Posterior vena cava (tissue), 2 donors: ENCODE measurements at places on chromosomes 1 and 21. TPM values are rescaled to one million over a fixed set of nuclear protein-coding genes. Genes with fewer than 3 reads are reported as not detected.

Gene CNKSR1
- 2.4 TPM for total RNA-seq

Gene PLPPR4
- total RNA-seq: 1.6 TPM

Gene SPRR5
- not detected for total RNA-seq

Gene CHIT1
- total RNA-seq: 0.33 TPM

Gene AGL
- 45.7 TPM for total RNA-seq

Gene VSIG8
- 0.19 TPM for total RNA-seq

Gene CD84
- 16.8 TPM for total RNA-seq

Gene HTR6
- total RNA-seq: not detected

Gene FALEC
- not detected for total RNA-seq

Gene OVAAL
- not detected for total RNA-seq

Gene ANKRD35
- 5.0 TPM for total RNA-seq

Gene TMEM269
- not detected for total RNA-seq

Gene OR6N1
- not detected for total RNA-seq
